ENCODE measurements at places on chromosomes 5 and 9.

DNA sequence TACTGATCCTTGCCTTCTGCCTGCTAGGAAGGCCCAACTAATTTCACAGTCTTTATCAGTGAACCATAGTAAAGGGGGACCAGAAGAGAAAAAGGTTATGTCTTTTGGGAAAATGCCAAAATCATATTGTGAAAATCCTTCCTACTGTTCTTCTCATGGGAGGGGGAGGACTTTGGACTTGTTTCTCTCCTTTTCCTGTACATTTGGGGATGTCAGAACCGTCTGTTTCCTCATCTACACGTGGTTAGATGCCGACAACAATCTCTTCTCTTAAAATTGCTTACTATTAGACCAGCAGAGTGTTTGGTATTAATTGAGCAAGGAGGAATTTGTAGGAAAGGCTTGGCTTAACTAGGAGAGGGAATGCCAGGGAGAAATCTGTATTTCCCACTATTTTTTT is 77.2 kb downstream of the TMC1 start:
- no peak for DNase-seq

GRCh38 chr5:95238560-95239325 is 46.2 kb downstream of the MCTP1 start:
- no peak for DNase-seq

DNA sequence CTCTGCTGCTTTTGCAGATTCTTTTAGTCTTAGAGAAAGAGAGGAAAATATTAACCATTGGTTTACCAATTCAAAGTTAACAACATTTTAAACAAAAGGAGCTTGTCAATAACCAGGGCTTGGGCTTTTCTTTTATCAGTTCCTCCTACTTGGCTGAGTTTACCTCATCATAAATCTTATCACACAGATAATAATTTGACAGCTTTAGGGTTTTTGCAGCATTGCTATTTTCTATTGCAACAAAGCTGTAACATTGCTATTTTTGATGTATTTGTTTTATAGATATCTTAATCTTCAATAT is 9.8 kb upstream of the ABL1 start:
- no peak for DNase-seq

DNA sequence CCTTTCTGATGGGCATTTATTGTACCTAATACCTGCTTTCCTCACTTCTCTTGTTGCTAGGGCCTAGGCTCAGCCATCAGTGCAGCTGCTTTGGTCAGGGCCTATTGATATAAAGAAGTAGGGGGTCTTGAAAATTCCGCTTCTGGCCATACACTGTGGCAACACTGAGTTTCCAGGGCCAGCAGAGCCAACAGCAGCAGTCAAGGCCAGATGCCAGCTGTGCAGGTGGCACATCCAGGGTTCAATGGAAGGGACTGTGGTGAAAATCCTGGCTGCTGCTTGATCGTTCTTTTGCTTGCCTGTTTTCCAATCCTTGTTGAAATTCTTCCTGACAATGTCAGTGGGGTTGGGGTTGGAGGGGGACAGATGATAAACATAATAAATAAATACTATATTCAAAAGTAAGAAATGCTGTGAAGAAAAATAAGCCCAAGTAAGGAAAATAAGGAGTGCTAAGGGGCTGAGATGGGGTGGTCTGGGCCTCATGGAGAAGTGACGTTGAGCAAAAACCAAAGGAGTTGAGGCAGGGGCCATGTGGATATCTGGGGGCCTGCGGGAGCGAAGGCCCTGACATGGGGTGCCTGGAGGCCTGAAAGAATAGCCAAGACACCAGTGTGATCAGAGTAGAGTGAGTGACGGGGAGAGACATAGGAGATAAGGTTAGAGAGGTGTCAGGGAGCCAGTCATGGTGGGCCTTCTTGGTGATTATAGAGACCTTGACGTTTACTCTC is 91.0 kb upstream of the ALDH1B1 start:
- no peak for DNase-seq

- no peak for DNase-seq
Observed at GRCh38 chr9:83655433-83655832, 32.5 kb downstream of the IDNK start.

DNA sequence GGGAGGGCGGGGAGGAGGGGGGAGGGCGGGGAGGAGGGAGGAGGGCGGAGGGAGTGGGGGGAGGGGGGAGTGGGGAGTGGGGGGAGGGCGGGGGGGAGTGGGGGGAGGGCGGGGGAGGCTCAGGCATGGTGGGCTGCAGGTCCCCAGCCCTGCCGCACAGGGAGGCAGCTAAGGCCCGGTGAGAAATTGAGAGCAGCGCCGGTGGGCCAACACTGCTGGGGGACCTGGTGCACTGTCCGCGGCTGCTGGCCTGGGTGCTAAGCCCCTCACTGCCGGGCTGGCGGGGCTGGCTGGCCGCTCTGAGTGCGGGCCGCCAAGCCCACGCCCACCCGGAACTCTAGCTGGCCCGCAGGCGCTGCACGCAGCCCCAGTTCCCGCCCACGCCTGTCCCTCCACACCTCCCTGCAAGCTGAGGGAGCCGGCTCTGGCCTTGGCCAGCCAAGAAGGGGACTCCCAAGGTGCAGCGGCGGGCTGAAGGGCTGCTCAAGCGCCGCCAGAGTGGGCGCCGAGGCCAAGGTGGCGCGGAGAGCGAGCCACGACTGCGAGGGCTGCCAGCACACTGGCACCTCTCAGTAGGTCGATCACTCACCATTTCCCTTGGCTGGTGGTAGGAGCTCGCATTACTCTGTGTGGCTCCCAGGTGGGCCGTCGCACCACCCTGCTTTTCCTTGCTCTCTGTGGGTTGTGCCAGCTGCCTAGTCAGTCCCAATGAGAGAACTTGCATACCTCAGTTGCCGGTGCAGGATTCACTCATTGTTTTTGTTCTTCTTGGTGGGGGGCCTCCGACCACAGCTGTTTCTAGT is 160.2 kb downstream of the CNTLN start:
- DNase-seq = no peak

- no peak for DNase-seq
Observed at GRCh38 chr9:107309271-107309670, 26.2 kb downstream of the RAD23B start.

GRCh38 chr5:1010181-1010510 is 1.5 kb downstream of the NKD2 start:
- no peak for DNase-seq

GRCh38 chr5:138180183-138180782 is 1.4 kb downstream of the KIF20A start:
- no peak for DNase-seq

- no peak for DNase-seq
Observed at GRCh38 chr5:6615034-6615815, 17.6 kb downstream of the NSUN2 start.

DNA sequence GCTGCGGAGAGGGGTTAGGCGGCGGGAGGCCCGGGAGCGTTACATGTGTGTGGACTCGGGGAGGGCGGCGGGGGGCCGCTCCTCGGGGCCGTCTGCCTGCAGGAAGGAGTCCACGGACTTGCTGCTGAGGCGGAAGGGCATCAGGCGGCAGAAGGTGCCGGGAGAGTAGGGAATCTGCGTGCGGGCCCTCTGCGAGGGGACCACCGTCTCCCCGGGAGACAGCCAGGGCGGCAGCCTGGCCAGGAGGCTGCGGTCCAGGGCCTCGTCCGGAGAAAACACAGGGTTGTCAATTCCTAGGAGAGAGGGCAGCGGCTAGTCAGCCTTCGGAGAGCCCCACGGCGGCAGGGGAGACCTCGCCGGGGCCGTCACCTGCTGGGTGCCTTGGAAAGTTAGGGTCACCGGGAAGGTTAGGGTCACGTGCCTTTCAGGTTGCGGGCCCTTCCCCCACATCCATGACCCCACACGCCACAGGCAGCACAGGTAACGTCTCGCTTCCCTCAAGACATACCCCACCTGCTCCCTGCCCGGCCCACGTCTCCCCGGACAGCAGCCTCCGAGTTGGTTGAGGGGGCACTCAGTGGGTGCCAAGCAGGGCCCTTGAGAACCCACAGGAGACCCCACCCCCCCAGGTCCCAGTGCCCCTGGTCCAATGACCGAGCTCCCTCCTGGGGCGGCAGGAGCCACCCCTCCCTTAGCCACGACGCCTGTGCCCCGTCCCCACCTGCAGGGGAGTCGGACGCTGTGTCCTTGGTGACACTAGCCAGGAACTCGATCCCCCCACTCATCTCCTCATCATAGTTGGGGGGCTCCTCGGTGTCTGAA is 32.1 kb downstream of the EXOC3 start:
- DNase-seq = no peak

DNA sequence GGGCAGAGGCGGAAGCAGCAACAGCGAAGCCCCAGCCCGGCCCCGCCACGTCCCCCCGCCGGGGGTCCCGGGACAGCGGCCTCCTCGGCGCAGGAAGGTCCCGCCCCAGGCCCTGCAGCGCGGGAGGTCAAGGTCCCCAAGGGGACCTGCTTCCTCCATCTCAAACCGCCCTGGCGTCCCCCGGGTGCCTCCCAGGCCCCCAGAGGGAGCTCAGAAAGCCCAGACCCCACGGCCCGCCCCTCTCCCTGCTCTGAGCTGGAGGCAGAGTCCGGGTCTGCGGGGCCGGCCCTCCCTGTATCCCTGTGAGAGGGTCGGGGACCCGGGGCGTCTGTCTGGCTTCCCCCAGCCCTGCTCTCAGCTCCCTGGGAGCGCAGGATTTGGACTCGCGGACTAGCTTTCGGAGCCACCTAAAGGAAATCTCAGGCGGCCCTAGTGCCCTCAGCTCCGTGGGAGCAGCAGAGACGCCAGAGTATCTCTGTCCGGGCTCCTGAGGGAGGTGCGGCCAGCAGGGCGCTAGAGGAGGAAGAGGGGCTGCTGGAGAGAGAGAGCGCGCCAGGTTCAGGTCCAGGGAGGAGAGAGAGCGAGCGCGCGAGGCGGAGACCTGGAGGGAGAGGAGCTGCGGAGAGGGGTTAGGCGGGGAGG is 30.7 kb downstream of the EXOC3 start:
- DNase-seq = no peak

DNA sequence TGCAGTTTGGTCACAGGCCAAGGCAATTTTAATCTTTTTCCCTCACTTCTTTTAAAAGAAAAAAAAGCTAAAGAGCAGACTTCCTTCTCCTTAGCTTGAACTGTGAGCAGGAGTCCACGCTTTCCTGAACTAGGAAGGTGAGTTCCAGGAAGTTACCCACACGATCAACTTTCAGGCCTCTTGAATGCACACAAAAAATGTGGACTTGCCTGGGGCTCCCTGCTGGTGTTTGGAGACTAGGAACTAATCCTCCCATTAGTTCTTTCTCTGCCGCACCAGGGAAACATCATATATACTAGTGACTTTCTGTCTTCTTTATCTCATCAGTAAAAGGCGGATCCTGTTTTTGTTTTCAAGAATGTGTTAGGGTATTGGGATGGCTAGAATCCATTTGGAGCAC is 240.0 kb downstream of the GOLPH3 start:
- no peak for DNase-seq

DNA sequence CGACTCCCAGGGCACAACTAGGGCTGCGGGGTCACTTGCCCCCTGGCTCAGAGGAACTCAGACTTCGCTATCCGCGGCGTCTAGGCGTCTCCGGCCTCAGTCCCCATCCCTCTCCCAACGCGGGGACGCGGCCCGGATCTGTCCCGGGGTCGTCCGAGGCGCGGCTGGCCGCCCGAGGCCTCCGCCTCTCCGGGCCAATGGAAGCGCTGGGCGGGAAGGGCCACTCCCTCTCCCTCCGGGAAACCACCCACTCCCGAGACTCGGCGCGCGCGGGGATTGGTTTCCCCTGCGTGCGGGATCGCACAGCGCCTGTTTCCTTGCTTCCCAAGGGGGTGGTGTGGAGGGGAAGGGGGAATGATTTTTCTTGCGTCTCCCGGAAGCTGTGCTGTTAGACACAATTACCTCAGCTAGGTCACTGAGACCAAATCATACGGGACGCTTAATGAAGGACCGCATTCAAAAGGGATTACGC is 38.3 kb downstream of the NR2F1 start:
- no peak for DNase-seq

DNA sequence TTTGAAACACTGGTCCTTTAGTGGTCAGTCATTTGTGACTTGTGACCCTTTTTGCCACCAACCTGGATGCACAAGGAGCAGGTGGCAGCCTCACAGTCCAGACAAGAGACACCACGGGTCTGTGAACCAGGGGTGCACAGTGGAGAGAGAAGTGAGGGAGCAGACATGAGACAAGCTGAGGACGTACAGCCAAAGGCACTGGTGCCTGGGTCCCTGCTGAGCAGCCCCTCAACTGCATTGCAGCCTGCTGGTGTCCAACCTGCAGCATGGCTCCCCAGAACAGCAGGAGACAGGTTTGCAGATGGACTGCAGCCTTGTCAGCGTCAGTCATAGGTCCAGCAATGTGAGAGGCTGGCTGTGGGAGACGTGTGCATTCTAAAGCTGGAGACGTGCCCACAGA is 124.2 kb upstream of the FSTL4 start:
- no peak for DNase-seq

DNA sequence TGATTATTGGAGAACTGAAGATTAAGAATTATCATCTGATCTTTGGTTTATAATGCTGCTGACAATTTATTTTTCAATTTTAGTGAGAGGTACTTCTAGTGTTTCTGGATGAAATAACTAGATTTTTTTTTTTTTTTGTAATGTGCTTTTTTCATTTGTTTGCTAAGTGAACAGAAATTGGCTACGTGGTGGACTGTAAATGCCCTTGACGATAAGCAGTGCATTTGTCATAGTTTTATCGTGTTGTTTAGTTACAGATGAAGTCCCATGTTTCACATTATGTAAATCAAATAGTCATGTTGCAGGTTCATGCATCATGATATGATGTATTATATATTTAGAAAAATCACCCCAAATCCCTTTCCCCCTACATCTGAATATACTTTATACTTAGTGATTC is 81.0 kb downstream of the ADAMTS19 start:
- DNase-seq = no peak

GRCh38 chr5:73170522-73170921 is 2.5 kb upstream of the TMEM174 start:
- no peak for DNase-seq

GRCh38 chr5:154966081-154966841 is 25.4 kb downstream of the MRPL22 start:
- DNase-seq = no peak

GRCh38 chr5:92313385-92313784 is 930.3 kb upstream of the ARRDC3 start:
- no peak for DNase-seq

- DNase-seq = peak; percentile 16
Observed at GRCh38 chr5:122192497-122193496, 63.5 kb downstream of the ZNF474 start.

- DNase-seq = peak; percentile 90
Observed at GRCh38 chr5:143536364-143536763, 132.9 kb upstream of the NR3C1 start.

GRCh38 chr5:133819977-133820471 is 148.4 kb downstream of the C5orf15 start:
- DNase-seq = no peak

DNA sequence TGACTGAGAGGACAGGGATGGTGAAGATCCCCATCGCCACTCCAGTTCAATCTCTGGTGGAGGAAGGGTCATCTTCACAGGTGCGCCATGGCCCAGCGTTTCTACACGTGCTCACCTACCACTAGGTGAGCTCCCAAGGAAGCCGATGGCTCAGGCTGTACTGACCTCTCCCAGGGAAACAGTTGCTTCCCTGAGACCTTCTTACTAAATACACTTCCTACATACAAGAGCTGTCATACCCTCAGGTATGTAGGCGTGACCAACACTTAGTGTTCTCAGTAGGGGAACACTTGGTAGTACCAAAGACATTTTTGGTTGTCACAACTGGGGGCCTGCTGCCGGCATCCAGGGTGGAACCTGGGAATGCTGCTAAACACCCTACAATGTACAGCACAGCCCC is 75.2 kb downstream of the TENT4A start:
- no peak for DNase-seq

- DNase-seq = no peak
Observed at GRCh38 chr9:17963498-17963897, 384.6 kb downstream of the SH3GL2 start.

Data from BJ (cell line).